ENCODE measurements at places on chromosomes 4 and X.

- no peak for ATAC-seq
Measured at GRCh38 chrX:70755850-70756249, 152.7 kb downstream of the TEX11 start.

GRCh38 chrX:25016361-25016671, 551 bp upstream of the ARX start:
- ATAC-seq: no peak

GRCh38 chrX:135541351-135541750, 20.9 kb downstream of the INTS6L start:
- no peak for ATAC-seq

- ATAC-seq: no peak
Measured at GRCh38 chr4:57443308-57443707, 333.1 kb upstream of the IGFBP7 start.

- peak; percentile 77 for ATAC-seq
Measured at GRCh38 chr4:185304944-185305690, 90.6 kb downstream of the LRP2BP start.

GRCh38 chr4:145927030-145927429, 11.6 kb downstream of the ZNF827 start:
- ATAC-seq: no peak

GRCh38 chrX:47796433-47796906, 40.2 kb upstream of the ZNF81 start:
- ATAC-seq: peak; percentile 86

DNA sequence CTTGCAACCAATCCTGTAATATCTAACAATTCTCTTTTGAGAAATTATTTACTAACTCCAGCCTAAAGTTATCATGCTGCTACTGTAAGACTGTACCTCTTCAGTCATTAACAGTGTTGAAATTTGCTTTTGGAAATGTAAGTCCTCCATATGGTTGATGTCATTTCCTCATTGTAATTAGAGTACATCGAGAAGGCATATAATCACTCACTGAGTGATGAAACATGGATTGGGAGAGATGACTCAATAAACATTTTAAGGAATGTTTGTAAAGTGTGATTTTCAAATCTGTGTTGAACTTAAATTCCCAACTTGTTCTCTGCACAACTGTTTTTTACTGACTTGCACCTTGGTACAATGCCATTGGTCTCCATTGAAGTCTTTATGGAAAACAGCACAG, 61.2 kb downstream of the HMGB2 start:
- no peak for ATAC-seq
